CD4-positive, alpha-beta T cell (primary cell): ENCODE measurements at places on chromosomes 16 and 17.

DNA sequence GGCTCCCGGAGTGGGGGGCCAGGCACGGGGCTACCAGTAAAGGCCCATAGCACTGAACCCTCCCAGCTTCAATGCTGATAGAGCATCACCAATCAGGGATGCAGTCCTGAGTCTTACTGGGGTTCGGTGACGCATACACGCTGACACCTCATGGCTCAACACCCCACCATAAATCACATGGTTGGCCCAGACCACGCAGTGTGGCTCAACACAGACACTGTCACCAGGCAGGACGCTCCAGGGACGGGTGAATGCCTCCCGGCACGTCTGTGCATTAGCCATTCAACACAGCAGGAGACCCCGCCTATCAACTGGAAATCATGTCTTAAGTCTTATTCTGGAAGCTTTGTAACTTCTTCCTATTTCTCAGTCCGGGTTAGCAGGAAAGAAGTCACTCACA, 35.0 kb downstream of the NECAB2 start:
- DNase-seq = no peak

DNA sequence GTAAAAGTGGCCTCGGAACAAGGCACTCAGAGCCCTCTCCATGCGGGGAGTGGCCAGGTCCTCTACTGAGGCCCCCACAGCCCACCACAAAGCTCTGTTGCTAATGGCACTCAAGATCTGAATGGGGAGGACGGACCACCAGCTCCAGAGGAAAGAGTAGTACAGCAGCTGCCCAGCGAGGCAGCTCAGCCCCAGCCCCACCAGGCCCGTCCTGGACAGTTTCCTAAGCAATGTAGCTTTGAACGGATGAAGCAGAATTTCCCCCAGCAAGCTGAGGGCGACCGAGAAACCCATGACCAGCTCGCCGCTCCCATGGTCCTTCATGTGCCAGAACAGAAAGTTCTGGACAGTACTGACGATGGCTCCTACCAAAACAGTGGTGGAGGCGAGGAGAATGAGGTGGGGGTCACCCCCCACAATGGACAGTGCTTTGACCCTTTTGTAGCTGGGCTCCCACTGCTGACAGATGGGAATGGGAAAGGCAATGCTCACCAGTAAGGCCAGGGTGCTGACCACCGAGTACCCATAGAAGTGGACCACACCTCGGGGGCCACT, 1.5 kb downstream of the MFSD6L start:
- no peak for DNase-seq

DNA sequence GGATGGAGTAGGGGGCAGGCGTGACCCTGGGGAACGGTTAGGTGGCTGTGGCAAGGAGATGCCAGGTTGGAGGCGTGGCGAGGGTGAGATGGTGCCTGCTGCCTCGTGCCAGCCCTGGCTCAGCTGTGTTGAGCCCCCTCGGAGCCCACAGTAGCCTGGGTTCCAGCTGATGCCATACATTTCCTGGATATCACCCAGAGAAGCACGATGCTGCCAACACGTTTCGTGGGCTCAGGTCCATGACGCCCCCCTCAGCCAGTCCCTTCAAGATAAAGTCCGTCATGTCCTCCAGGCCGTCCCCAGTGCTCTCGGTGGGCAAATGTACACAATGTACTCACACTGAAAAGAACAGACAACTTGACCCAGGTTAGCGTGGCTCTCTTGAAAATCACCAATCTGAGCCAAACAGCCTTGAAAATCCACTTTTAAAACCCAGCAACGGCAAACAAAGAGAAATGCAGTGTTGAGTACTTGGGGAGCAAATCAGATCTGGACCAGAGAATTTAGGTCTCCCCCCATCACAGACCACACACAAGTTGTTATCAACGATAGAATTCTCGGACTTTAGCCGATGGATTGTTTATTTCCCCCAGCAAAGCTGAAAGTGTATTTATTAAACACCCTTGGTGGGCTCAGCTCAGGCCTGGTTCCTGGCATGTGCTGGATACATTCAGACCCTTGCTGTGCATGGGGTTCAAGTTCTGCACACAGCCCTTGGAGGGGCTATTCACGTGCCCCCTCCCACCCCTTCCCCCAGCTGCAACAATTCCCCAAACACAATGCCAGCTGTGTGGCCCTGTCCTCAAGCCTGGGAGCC, 102.8 kb upstream of the PLCG2 start:
- DNase-seq = no peak

DNA sequence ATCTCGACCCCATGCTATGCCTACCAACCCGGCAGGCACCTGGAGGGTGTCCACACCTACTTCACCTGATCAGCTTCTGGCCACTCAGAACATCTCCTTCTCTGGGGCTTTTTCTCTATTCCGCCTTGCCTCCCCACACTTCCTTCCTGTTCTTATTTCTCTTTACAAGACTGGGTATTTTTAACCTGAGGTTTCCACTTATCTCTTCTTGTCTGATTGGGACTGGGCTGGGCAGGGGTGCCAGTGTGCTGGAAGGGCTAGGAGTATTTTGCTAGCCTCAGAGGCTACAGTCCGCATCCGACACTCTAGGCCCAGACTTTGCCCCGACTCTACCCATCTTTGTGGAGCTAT, 26.2 kb upstream of the ZNF652 start:
- DNase-seq = no peak

GRCh38 chr16:69618307-69618706, 52.5 kb downstream of the NFAT5 start:
- no peak for DNase-seq

- DNase-seq = no peak
Measured at GRCh38 chr17:19317359-19318095, 45.0 kb downstream of the B9D1 start.

DNA sequence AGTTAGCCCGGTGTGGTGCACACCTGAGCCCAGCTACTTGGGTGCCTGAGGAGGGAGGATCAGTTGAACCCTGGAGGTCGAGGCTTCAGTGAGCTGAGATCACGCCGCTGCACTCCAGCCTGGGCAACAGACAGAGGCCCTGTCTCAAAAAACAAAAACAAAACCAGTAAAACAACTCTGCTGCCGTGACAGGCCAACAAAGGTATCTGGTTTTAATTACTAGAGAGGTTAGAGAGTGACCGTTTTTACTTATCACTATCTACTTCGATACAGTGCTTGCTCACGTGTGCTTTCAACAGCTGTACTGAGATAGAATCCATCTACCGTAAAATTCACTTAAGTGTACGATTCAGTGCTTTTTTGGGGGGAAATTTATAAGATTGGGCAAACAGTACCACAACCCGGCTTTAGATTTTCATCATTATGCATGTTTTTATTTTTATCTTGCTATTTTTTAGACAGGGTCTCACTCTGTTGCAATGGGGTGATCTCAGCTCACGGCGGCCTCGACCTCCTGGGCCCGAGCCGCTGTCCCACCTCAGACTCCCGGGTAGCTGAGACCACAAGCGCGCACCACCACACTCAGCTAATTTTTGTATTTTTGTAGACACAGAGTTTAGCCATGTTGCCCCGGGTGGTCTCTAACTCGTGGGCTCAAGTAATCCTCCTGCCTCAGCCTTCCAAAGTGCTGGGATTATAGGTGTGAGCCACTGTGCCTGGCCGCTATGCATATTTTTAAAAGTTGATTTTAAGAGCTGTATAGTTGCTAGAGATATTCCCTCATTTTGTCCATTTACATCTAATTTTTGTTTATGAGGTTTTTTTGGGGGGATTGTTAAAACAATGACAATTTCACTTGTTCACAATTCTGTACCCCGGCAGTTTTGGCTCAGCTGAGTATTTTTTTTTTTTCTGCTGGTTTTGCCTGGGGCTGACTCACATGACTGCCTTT, 30.9 kb downstream of the SERPINF1 start:
- DNase-seq = no peak

GRCh38 chr17:49548506-49549310, 27.0 kb upstream of the NXPH3 start:
- no peak for DNase-seq

DNA sequence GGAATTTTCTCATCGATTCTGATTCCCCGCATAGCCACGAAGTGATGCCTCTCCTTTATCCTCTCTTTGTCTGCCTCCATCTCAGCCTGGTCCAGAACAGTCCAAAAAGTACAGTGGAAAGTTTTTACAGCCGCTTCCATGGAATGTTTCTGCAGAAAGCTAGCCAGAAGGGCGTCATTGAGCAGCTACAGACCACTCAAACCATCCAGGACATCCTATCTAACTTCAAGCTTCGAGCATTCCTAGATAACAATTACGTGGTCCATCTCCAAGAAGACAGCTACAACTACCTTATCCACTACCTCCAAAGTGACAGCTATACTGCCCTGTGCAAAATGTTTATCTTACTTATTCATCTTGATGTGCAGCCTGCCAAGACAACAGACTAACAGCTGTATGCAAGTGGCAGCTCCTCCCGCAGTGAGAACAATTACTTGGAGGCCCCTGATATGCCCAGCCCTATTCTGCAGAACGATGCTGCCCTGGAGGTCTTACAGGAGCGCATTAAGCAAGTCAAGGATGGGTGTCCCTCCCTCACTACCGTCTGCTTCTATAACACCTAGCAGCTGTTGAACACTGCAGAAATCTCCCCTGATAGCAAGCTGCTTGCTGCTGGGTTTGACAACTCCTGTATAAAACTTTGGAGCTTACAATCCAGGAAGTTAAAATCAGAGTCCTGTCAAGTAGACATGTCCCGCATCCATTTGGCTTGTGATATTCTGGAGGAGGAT, 38.9 kb downstream of the SLFN12L start:
- DNase-seq = no peak

DNA sequence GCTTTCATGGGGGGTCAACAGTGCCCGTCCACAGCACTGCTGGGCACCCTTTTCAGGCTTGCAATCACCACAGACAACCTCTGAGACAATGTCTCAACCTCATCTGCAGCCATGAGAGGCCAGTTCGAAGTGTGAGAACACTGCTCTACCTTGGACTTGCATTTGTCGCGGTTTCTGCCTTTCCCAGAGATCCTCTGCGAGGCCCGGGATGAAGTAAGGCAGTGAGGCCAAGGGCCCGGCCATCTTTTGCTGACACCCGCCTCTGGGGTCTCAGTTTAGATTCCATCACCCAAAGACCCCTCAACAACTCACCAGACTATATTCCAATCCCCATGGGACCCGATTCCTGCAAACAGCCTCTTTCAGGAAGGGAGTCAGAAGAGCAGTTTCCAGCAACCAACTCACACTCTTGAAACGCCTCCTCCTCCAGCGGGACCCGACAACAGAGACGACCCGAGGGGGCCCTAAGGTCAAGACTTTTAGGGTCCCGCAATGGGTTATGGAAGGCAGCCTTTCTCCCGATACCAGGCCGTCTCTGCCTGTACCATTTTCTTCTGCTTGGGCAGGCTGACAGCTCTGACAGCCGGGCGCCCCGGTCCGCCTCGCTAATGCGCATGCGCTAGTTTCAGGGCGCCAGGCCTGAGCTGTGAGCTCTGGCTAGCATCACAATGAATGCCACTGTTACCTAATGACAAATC, 576.0 kb downstream of the KCNJ18 start:
- no peak for DNase-seq

- no peak for DNase-seq
Measured at GRCh38 chr16:88938777-88939244, 38.2 kb downstream of the CBFA2T3 start.

- DNase-seq = peak; percentile 78
Measured at GRCh38 chr16:66604376-66605176, at the start of gene CMTM3. TSS of gene CMTM3 (plus strand) at chr16:66604704. CDS start at chr16:66604806, 102 bp downstream.

DNA sequence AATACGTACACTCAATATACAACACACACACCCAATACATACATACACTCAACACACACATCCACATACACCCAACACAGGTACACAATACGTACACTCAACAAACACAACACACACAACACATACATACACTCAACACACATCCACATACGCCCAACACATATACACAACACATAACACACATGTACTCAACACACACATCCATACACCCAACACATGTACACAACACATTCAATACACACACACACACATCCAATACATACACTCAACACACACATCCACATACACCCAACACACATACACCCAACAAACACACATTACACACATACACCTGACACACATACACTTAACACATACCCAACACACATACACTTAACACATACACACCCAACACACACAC, 95.9 kb downstream of the CCDC182 start:
- DNase-seq = no peak

DNA sequence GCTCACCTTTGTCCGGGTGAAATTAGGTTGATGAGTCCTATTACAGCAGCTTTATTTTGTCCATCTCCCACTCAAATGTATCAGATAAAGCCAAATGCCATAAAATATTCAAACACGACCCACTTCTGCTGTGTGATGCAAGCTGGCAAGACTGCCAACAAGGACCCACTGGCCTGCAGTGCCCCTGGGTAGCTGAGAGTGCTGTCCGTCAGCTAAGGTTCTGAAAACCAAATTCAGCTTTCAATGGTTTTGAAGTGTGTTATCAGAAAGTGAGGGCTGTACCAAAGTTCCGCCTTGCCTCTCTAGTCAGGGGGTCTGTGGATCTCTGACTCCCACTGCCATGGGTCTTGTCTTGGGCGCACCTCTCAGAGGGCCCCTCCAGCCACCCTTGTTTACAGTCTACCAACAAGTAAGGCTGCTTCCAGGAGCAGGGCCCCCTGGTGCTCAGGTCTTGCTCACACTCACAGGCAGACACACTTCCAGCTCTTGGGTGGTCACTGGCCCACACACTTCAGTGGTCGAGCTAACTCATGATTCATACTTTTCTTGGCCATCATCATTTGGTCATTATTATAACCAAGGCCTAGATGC, 10.5 kb upstream of the CCDC182 start:
- DNase-seq = no peak

DNA sequence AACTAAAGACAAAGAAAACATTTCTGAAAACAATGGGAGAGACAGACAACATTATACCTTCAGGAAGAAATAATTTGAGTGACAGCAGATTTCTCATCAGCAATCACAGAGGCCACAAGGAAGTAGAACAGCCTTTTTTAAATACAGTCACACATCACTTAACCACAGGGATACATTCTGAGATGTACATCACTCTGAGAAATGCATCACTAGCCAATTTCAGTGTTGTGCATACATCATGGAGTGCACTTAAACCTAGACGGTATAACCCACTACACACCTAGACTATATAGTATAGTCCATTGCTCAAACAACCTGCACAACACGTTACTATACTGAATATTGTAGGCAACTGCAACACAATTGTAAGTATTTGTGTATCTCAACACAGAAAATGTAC, 24.9 kb upstream of the ALOX12 start:
- DNase-seq = no peak

- no peak for DNase-seq
Measured at GRCh38 chr17:2068031-2068518, 13.2 kb downstream of the HIC1 start.

DNA sequence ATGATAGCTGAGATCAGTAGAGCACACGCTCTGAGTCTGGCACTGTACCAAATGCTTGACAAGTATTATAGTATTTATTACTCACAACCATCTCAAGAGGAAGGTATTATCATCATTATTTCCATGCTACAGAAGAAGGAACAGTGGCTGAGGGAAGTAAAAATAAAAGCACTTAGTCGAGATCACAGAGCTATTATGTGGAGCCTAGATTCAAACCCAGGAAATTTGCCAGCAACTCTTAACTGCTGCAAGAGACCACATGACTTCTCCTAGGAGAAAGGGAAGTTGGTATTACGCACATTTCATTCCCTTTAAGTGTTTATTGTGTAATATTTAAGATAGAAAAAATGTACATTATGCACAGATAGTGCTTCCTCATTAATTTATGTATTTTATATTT, 1.0 kb upstream of the RHOT1 start:
- DNase-seq = no peak

- DNase-seq = no peak
Measured at GRCh38 chr16:71746442-71747046, 22.0 kb upstream of the PHLPP2 start.

- no peak for DNase-seq
Measured at GRCh38 chr16:84911486-84912216, 91.9 kb downstream of the CRISPLD2 start.

GRCh38 chr17:18233803-18234518, 8.5 kb downstream of the LLGL1 start:
- no peak for DNase-seq
